CD4-positive, alpha-beta T cell treated with Interleukin-2 at 100 ng/mL for 4 hours (primary cell): ENCODE measurements at places on chromosomes 13 and 19.
A peak's percentile ranks its signal among the peaks of the same experiment; 100 is the strongest.

DNA sequence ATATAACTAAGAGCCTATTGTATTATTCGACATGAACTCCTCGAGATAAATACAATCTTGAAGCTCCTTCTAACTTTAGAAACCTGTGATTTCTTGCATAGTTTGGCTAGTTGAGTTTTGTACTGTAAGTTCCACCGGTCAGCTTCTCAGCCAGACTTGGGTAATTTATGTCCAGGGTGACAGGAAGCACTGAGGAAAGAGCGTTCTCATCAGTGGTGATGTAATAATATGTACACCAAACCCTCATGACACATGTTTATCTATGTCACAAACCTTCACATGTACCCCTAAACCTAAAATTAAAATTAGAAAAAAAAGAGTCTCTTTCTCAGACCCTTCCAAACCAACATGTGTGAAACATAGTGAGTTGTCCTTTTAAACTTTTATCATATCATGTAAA, 205.7 kb downstream of the KCNRG start:
- no peak for DNase-seq

DNA sequence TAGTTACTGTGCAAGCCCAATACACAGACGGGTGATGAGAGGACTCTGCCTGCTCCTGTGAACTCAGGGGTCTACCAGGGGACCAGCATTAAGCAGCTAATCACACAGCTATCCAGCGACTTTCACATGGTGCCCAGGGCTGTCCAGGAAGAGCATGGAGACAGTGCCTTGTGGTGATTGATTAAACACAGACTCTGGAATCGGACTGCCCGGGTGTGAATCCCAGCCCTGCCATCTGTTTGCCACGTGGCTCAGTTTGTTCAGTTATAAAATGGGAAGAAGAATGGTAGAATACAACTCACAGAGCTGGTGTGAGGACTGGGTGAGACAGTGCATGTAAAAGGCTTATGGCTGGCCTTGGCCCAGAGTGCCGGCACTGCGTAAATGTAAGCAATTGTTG, 42.1 kb upstream of the NPAS1 start:
- no peak for DNase-seq

DNA sequence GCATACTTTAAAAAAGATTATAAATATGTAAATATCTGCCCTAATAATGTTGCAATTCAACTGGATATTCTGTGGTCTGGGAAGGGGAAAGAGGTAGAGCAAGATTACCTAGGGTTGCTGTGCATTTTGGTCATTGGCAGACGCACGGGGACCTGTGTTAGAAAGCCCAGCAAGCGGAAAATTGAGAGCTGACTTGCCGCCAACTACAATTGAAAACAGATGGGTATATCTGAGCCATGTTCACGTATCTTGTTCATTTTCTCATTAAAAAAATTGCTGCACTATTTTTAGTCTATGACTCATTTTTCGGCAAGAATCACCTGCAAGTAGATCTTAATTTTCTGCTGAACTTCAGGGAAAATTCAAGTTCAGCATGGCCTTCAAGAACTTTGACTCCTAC, 308.5 kb upstream of the TMTC4 start:
- DNase-seq, result no peak

- DNase-seq, result no peak
Measured at GRCh38 chr13:75512253-75512652, 25.4 kb downstream of the COMMD6 start.

GRCh38 chr13:54637366-54637765, 1608.8 kb downstream of the OLFM4 start:
- no peak for DNase-seq

- DNase-seq, result no peak
Measured at GRCh38 chr19:3067563-3067962, 5.3 kb upstream of the TLE5 start.

- no peak for DNase-seq
Measured at GRCh38 chr13:108166078-108166477, 49.3 kb downstream of the LIG4 start.

- DNase-seq, result peak; percentile 70
Measured at GRCh38 chr19:55638864-55639359, 1.9 kb upstream of the ZNF580 start.

- no peak for DNase-seq
Measured at GRCh38 chr13:32425158-32425557, 2.8 kb downstream of the N4BP2L1 start.

DNA sequence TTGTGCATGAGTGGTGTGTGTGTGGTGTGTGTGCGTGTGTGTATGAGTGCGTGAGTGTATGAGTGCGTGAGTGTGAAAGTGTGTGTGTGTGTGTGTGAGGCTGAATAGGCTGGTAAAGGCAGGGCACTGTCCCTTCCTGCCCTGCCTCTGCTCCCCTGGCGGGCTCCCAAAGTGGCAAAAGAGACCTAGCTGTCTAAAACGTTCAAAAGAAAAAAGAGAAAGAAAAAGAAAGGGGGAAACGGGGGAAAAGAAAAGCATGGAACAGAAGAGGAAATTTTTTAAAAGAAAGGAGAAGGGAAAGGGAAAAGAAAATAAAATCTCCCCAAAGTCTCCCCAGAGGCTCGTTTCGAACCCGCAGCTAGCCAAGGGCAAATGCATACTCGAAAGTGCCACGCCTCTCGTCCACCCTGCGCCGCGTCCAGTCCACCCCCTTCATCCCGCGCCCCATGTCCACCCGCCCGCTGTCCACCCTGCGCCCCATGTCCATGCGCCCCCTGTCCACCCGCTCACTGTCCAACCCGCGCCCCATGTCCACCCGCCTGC, 37.0 kb upstream of the FLT1 start:
- DNase-seq, result no peak

DNA sequence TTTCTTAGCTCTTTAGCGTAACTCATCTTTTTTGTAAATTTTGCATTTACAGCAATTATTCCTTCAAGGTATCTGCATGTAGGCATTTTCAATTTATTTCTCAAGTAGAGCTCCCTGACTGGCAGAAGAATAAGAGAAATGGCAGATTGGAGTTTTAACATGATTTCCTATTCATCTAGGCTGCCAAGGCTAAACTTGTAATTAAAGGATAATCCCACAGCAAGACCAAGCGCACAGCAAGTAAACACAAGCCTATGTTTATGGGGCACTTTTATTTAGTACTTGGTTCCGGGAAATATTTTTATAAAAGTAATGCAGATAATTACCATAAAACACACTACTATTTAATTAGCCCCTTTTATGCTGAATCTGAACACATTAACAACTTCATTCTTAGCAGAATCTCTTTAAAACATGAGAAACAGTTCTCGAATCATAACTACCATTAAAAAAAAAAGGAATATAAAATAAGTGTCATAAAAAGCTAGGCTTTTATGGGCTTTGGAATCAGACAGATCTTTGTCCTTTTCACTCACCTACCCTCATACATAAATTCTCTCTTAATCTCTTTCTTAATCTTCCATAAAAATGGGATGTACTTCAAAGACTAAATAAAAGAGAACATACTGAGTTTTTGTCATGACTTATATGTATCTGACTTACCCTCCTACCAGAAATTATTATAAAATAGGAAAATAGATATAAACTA, 961.6 kb upstream of the MIR17HG start:
- no peak for DNase-seq

DNA sequence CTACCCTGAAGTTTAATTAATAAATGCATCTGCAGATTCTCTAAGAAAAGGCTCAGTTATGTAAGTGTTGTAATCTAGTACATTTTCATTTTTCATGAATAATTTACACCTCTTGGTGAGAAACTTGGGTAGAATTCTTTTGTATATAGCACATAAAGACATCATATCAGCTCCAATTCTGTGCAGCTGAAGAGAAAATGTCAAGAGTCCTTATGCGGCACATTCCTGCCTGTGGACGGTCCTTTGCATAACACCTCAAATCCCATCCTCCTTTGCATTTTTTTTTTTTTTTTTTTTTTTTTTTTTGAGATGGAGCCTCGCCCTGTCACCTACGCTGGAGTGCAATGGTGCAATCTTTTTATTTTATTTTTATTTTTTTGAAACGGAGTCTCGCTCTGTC, 60.2 kb upstream of the RAP2A start:
- no peak for DNase-seq

DNA sequence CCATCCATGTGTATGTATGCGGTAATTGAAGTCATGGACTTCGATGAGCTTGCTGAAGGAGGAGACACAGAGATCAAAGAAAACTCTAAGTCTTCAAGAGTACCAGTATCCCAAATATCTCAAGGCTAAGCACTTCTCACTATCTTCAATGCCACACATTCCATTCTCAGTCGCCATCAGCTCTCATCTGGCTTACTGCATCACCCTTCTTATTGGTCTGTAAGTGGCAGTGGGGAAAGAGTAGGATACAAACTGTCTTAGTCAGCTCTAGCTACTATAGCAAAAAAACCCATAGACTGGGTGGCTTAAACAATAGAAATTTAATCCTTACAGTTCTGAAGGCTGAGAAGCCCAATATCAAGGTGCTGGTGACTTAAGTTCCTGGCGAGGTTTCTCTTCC, 218.7 kb downstream of the POSTN start:
- no peak for DNase-seq

- DNase-seq, result no peak
Measured at GRCh38 chr19:4284176-4284958, 5.3 kb downstream of the SHD start.

DNA sequence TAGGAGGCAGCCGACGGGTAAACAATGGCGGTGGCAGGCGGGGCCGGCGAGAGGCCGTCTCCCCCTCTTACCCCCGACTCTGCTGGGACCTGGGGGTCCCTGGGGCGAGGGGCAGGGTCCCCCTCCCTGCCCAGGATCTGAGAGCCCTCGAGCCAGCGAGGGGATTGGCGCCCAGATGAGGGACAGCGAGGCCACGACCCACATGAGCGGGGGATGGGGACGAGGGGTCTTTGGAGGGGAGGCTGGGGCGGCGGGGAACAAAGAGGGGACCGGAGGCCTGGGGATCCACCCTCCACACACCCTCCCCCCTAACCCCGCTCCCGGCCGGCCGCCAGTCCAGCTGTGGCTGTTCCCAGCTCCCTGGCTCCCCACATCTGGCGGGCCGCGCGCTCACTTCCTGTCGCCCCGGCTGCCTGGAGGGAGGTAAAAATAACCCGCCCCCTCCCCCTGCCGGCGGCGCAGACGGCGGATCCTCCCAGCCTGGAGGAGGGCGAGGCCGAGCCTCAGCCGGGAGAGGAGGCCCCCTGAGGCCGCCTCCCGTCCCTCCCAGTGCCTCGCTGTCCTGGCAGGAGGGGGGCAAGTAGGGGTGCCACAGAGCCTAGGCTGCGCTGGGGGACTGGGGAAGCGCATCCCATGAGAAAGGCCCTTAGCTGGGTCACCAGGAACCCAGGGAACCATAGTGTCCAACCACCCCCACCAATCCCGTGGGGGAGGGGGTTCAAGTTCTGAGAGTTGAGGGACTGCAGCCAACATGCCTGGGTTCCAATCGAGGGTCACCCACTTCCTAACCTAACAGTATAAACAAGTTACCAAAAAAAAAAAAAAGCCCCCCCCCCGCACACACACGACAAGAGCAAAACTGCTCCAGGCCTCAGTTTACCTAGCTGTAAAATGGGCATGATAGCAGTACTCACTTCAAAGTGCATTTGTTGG, 29.3 kb upstream of the NANOS3 start:
- peak; percentile 89 for DNase-seq

GRCh38 chr13:22454586-22454985, 726.2 kb upstream of the SGCG start:
- DNase-seq, result no peak

DNA sequence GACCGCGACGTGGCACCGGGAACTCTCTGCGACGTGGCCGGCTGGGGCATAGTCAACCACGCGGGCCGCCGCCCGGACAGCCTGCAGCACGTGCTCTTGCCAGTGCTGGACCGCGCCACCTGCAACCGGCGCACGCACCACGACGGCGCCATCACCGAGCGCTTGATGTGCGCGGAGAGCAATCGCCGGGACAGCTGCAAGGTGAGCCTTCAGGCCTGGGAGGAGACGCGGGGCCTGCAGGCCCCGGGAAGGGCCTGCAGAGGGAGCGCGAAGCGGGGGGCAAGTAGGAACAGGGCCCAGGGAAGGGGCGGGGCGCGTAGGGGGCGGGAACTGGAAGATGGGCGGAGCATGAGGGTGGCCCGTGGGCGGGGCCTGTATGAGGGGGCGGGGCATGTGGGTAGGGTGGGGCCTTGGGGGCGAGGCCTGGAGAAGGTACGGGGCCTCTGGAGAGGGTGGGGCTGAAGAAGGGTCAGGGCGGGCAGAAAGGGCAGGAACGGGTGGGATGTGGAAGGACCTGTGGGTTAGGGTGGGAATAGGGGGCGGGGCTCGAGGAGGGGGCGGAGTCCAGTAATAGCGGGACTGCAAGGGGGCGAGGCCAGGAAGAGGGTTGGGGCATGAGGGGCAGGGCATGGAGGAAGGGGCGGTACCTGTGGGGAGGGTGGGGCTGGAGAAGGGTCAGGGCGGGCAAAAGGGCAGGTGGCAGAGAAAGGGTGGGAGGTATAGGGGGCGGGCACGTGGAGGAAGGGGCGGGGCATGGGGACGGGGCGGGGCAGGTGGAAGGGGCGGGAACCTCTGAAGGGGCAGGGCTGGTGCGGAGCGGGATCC, 2.5 kb downstream of the CFD start:
- peak; percentile 46 for DNase-seq

DNA sequence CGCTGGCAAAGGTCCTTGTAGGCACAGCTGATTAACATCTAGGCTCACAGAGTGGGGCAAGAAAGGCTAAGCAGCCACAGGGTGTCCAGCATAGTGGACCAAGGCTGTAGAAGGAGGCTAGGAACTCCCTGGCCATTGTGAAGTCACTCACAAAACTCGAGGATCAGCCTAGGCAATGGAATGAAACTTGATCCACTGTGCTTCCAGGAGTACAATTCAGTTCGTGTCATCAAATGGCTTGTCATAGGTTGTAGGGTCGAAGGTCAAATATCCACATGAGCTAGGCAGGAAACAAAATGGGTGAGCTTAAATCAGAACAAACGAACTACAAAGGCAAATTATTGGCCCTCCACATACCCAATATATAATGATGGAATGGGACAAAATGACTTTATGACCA, 4.4 kb upstream of the FAM187B start:
- no peak for DNase-seq

DNA sequence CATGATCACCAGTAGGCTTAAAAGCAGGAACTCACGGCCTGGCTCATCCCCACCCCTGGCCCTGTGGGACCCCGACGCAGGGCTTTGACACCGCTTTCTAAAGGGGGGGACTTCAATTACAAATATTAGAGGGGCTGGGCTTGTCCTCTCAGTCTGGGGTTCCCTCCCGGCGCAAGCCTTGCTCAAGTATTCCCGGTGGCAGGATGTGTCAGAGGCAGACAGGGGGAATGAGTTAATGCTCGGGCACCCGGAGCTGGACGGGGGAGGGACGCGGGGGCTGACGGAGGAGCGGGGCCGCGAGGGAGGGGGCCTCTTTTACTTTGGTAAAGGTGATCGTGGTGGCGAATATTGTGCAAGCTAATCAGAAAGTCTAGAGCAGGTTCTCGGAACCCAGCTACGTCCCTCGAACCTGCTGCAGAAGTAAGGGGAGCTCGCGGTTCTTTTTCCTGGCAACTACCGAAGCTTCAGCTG, 1.1 kb downstream of the FGF14 start:
- no peak for DNase-seq

DNA sequence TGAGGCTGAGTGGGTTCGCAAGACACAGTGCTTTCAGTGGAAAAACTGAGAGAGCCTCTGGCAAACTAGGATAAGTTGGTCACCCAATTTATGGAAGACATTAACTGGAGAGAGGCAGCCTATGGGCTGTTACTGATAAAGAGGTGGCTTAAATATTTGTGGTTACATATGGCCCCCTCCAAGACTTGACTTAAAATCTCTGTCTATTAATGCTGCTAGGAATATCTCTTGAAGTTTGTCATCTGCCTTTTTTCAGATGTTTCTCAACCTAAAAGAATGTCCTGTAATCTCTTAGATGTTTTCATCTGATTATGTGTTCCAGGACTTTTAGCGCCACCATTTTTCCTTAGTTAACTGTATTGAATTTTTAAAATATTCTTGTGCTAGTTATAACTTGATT, 54.6 kb downstream of the NAA16 start:
- DNase-seq, result no peak
